ENCODE measurements at places on chromosomes 11 and 22. TPM values are rescaled to one million over a fixed set of nuclear protein-coding genes. Genes with fewer than 3 reads are reported as not detected.

GRCh38 chr22:33789690-33790253 lies 130.5 kb downstream of the LARGE1 start:
- DNase-seq, result no peak

DNA sequence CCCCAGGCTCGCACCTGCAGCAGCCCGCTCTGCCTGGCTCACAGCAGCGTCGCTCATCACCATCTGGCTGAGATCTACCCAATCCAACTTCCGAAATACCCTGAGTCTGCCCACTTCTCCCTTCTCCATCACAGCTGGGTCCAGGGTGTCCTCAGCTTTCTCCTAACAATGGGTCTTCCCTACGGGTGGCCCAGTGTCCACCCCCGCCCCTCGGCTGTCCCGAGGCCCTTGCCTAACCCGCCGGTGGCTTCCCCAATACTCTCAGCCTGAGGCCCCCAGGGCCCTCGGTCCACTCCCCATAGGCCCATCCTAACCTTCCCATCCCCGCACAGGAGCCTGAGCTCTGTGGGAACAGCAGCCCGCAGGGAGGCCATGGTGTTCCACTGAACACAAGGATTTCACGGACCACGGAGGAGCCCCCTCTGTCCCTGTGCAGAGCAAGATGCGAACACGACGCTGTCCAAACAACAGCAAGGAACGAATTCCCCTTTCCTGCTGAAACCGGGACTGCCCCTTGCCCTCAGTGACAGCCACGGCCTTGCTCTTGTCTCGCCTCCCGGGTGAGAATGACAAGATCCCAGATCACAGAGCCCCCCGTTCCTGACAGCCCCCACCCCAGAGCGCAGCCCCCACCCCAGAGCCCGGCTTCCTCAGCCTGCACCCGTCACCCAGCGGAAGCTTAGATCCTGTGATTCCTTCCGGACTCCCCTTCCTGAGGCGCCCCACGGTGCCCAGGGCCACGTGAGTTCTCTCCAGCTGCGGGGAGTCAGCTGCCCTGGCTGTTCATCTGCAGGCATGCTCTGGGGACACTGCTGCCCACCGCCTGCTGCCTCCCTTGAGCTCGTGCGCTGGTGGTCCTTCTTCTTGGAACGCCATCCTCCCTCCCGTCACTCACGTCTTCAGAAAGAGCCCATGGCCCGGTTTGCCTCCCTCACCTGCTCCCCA lies 48.8 kb upstream of the CARS1 start:
- DNase-seq, result no peak

GRCh38 chr11:75850787-75851186 lies 35.8 kb downstream of the UVRAG start:
- no peak for DNase-seq

DNA sequence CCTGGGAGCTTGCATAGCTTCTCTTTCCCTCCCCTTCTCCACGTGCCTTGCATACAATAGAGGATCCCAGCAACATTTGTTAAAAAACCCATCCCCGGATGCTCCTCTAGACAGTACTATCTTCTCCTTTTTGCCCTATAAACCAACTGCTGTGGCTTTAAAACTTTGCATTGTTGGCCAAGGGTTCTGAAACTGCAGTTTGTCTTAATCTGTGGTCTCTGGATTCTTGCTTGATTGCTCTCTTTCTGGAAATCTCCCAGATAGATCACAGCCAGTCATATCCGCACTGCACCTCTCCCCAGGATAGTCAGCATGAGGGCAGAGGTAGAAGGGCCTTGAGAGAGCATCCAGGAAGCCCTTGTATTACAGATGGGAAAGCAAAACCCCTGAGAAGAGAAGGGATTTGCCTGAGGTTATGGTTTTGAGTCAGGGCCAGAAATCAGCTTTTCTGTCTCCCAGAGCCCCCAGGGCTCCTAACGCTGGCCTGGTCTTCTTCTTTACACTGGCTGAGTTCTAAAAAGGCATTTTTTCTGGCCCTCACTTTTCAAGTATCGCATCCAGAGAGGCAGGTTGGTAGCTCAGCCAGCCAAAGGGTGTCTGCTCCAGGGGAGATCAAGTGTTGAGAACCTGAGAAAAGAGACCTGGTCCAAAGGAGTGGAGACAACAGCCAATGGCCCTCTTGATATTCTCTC lies 70.6 kb downstream of the ADM start:
- no peak for DNase-seq

- DNase-seq, result no peak
These were observed 28.6 kb downstream of the FAM83F start for GRCh38 chr22:40023341-40023841.

DNA sequence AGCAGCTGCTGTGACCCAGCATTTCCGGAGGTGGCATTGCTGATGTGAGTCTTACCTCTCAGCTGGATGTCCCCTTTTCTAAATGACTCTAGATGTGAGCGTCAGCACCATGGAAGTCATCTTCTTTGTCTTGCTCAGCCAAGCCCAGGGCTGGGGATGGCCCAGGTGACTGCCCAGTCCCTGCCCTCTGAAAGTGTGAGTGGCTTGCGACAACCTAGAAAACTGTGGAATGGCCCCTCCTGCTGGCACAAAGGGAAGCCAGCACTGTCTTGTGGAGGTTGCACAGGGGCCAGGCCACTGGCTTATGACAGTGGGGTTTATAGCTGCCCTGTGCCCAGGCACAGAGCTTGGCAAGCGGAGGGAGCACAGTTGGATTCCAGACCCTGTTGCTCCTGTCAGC lies 6.2 kb downstream of the TUB start:
- no peak for DNase-seq

- no peak for DNase-seq
These were observed 160.5 kb upstream of the TBCEL start for GRCh38 chr11:120863359-120863758.

DNA sequence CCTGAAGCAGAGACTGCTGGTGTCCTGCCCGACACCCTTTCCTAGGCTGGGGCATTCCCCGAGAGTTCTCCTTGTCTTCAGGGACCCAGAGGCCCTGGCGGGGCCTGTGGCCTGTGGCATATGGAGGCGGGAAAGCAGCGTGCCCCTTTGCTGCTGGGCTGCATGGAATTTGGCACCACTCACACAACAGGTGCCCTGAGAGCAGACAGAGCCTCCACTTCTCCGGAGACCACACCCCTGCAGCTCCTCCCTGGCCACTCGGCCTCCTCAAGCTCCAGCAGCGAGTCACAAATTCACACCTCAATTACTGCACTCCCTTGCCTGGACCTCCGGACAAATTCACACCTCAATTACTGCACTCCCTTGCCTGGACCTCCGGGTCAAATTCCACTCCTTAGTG lies 1375.2 kb downstream of the TBC1D22A start:
- no peak for DNase-seq

The PACS1 gene
- total RNA-seq, result 8.9 TPM
